Putamen (tissue), 1 donor: ENCODE measurements at places on chromosomes 5 and 9.

DNA sequence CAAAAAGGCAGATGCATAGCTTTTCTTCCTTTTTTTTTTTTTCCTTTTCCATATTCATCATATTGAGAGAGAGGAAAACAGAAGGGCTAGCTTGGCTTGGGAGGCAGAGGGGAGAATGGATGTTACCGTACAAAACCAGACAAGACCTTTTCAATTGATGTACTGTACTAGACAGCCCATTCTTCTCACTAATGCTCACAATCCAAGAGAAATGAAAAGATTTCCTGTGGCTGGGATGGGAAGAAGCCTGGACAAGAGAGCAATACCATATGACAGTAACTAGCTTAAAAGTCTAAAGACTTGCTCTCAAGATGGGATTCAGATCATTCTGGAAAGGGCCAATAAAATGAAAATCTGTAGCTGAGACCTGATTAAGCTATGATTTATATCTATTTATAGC, 3.4 kb downstream of the CEMIP2 start:
- DNase-seq, result no peak

DNA sequence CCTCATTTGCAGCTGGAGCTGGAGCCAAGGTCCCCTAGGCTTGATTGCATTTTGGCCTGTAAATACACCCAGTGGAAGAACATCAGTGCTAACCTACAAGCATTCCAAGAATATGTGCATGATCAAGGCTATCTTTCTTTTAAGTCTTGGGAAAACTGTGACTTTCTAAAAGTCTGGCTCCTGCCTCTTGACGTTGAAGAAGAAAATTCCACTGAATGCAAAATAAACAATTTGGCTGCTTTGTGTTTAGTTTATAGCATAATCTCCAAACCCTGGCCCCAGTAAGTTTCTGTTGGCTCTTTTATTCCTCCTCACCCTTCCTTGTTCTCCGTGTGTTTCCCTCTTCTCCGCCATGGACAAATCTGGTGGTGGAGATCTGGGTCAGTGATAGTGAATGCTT, 109.3 kb upstream of the TLE1 start:
- DNase-seq, result no peak

DNA sequence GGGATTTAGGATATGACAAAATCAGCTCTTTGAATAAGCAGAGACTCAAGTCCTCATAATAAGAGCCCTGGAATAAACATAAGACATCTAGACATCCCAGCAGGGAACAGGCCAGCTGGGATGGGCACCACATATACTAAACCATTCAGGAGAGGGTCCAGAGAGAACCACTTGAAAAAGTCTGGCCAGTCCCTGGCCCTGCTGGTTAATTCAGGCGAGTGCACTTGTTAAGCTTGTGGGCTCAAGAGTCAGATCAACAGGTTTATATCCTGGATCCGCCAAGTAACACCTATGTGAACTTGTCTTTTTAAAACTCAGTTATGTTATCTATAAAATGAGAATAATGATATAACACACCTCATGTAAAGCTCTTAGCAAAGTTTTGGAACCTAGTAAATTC, 63.3 kb downstream of the CAVIN4 start:
- DNase-seq, result no peak

- peak; percentile 67 for DNase-seq
Observed at GRCh38 chr9:88076286-88077070, 61.8 kb downstream of the SPATA31C2 start.

DNA sequence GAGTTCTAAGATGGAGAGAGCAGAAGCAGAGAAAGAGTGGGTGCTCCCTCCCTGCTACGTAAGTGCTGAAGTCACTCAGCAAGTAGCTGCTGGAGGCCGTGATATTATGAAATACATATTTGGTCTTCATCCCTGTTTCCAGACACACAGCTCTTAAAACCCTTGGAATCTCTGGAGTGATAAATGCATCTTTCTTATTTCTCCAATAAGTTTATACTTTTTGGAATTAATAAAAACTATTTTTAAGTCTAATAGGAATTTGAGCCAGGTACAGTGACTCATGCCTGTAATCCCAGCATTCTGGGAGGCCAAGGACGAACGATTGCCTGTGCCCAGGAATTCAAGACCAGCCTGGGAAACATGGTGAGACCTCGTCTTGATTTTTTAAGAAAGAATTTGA, 60.6 kb downstream of the AUH start:
- DNase-seq, result no peak
